ENCODE measurements at places on chromosomes 5 and 9. TPM values are rescaled to one million over a fixed set of nuclear protein-coding genes. Genes with fewer than 3 reads are reported as not detected.

NCS1 gene
- 19.7 TPM for total RNA-seq

RNF14 gene
- total RNA-seq: 30.3 TPM

DNA sequence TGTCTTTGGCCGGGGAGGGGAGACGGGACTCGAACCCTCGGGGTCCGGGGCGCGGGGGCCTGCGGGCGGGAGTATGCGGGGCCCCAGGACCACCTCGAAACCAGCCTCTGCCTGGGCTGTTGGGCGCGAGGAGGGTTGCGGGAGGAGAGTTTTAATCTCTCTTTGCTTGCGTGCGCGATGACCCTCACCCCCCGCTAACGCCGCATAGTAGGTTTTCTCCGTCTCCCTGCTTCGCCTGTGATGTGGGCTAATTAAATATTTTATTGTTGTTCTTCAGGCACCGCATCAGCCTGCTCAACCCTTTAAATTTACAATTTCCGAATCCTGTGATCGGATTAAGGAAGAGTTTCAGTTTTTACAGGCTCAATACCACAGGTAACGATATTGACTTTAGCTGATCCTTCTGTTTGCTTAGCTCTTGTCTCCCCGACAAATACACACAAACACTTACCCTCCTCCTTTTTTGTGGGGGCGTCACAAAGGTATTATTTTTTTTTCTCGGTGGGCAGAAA, 1.7 kb downstream of the TLE4 start:
- no peak for ATAC-seq

DNA sequence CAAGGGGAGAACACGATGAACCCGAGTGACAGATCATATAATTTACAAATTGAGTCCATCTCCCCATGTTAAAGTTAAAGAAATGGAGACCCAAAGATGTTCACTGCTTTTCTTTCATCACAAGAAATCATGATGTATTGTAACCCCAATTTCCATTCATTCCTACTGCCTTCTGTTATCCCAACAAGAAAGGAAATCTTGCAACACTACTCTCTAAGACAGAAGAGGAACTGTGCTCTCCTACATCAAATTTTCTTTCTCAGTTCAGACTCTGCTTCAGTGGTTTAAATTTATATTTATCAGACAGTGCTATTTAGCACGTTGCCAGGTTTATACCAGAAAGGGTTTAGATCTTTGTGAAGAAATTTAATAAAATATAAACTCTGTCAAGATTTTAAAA, 83.8 kb upstream of the RASA1 start:
- ATAC-seq: no peak
